Stimulated activated naive CD8-positive, alpha-beta T cell treated with anti-CD3 and anti-CD28 coated beads, Interleukin-15, Interleukin-2, amounts not matched to agents 100 U/mL and 50 U/mL, for 24 hours (primary cell): ENCODE measurements at places on chromosomes 12 and 14.

DNA sequence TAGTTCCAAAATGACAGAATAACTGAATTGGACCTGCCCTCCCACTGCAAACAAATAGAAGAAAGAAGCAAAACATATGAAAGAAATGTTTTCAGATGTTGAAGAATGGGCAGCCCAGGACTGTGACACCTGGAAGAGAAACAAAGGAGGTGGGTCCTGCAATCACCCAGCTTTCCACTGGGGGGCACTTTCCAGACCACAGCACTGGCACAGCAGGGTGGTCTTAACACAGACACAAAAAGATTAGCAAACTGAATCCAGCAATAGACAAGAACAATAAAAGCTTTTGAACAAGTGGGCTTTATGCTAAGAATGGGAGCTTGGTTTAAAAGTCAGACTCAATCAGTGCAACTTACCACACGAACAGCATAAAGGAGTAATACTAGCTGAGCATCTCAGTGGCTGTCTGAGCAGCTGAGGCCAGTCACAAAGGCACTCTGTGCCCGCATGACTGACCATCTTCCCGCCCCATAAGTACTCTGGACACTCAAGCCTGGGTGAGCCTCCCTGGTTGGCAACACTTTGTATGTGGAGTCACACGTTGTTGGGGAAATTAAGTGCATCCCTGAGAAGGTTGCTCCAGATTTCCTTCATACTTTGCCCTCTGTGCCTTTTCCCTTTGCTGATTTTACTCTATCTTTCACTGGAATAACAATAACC is 27.7 kb downstream of the JKAMP start:
- DNase-seq, result peak; percentile 20

- no peak for DNase-seq
Observed at GRCh38 chr12:78194448-78194847, 363.8 kb downstream of the NAV3 start.

DNA sequence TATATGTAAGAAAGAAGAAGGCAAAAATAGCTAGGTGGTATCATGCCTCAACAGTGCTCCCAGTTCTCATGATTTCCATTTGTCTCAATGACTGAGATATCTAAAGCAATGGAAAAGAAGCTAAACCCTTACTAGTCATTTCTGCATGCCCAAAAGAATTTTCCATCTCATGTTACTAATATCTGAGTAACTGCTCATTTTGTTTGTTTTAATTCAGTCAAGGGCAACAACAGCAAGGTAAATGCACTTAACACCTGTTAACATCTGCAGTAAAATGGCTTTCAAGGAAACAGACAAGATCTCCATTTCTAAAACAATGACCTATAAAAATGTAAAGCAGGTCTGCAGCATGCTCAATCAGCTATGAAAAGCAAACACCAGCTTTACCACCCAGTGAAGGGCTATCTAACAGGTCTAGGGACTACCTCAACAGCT is 19.4 kb upstream of the SELPLG start:
- no peak for DNase-seq

GRCh38 chr12:127121494-127122084 is 1145.4 kb upstream of the TMEM132C start:
- DNase-seq, result no peak

DNA sequence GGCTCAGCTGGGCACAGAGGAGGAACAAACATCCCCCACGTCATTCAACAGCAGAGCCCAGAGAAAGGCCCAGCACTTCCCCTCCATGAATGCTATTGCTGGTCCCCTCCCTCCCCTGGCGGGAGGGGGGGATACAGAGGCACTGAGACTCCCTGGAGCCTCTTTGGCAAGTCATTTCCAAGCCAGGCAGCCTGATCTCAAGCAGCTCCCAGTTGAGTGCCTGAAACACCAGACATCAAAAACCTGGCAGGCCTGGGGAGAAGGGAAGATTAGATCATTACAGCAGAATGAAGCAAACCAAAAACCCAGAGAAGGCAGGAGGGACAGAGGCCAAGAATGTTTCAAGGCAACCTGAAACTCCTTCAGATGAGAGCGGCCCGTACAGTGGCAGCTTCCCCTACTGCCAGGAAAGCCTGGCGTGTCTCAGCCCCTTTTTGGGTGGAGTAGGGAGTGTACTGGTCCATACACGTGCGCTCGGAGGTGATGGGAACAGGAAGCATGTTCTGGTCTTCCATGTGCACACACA is 92.1 kb downstream of the LRRC74A start:
- DNase-seq, result no peak

DNA sequence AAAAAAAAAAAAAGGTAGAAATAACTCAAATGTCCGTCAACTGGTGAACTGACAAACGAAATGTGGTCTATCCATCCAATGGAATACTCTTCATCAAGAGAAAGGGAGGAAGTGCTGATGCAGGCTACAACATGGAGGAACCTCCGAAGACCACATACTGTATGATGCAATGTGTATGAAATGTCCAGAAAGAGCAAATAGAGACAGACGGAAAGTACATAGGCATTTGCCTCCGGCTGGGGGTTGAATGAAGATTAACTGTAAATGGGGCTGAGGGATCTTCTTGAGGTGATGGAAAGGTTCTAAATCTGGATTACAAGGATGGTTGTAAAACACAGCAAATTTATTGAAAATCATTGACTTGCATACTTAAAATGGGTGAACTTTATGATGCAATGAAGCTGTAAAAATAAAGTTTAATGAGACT is 35.4 kb downstream of the DLK1 start:
- DNase-seq, result no peak

DNA sequence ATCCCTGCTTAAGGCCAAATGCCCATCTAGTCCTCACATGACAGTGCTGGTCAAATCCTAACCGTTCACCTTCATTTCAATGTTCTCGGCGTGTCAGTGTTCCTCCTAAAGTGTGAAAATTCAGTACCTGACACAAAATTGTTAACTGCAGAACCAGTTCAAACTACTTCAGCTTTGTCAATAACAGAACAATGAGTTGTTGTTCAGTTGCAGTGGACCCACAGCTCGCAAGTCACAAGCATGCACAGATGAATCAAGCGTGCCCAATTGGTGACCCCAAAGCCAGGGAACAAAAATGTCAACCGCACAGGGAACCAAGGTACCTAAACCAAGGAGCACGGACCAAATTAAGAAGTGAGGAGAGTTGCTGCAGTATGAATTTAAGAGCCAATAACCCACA is 23.2 kb downstream of the NRDE2 start:
- no peak for DNase-seq

DNA sequence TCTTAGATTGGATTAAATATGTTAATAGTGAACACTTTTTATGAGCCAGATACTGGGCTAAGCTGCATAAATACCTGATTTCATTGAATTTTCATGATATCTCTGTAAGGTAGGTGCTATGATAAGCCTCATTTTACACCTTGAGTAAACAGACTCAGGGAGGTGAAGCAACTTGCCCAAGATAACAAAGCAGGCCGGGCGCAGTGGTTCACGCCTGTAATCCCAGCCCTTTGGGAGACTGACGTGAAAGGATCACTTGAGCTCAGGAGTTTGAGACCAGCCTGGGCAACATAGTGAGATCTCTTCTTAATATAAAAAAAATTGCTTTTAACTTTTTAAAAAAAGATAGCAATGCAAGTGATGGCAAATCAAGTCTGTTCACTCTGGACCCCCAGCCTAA is 1.4 kb downstream of the GNB3 start:
- no peak for DNase-seq

DNA sequence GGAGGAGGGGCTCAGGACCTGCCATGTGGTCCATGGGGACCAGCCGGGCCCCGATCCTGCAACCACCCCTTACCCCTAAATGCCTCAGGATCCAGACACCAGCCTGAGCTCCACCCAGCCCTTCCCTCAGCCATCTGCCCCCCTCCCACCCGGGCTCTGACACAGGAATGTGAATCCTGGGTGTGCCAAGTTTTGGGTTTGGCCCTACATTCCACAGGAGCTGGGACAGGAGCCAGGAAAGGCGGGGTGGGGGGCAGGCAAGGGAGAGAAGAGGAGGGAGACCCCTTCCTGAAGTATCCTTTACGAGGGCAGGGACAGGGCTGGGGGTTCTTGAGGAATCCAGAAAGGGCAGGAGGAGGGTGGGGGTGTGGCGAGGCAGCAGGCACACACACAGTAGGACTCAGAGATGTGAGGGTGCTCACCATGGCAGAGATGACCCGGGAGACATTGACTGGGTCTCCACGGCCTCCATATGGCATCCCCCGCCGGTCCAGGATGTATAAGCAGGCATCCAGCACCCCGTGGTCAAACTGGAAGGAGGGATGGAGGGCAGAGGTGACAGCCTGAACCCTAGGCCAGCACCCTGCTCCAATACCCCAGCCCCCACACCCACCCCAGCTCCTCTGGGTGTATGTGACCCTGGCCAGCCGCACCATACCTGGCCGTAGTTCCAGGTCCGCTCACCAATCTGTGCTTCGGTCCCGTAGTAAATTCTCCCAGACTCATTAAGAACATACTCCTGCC is 3.5 kb downstream of the TGM1 start:
- DNase-seq, result no peak

GRCh38 chr12:93442411-93443340 is 929 bp upstream of the UBE2N start:
- no peak for DNase-seq

DNA sequence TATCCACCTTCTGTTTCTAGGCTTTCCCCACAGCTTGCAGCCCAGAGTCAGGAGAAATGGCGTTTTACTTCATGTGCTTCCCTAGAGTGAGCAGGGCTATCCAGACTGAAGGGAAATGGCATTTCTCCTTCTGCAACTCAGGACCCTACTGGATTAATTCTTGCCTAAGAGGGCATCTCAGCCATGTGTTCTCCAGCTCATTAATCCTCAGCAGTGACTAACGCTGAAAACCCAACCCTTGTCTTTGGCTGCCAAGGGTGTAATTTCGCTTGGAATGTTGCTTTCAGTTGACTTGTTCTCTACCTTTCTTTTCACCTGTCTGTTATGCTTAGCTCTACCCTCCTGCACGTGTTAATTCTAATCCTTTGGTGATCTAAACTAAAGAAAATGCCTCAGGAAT is 21.0 kb upstream of the EMP1 start:
- DNase-seq, result no peak

DNA sequence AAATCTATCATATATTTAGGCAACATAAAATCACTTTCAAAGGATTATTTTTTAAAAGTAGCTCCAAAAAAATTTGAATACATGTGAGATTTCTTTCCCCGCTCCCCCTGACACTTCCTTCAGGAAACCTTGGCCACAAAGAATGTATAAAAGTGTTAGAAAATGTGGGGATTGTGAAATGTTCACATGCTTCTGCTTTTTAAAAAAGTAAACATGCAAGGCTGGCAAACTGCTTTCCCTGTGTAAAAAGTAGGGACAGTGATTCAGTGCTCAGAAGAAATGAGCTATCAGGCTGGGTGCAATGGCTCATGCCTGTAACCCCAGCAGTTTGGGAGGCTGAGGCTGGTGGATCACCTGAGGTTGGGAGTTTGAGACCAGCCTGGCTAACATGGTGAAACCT is 26.6 kb downstream of the MBIP start:
- no peak for DNase-seq

DNA sequence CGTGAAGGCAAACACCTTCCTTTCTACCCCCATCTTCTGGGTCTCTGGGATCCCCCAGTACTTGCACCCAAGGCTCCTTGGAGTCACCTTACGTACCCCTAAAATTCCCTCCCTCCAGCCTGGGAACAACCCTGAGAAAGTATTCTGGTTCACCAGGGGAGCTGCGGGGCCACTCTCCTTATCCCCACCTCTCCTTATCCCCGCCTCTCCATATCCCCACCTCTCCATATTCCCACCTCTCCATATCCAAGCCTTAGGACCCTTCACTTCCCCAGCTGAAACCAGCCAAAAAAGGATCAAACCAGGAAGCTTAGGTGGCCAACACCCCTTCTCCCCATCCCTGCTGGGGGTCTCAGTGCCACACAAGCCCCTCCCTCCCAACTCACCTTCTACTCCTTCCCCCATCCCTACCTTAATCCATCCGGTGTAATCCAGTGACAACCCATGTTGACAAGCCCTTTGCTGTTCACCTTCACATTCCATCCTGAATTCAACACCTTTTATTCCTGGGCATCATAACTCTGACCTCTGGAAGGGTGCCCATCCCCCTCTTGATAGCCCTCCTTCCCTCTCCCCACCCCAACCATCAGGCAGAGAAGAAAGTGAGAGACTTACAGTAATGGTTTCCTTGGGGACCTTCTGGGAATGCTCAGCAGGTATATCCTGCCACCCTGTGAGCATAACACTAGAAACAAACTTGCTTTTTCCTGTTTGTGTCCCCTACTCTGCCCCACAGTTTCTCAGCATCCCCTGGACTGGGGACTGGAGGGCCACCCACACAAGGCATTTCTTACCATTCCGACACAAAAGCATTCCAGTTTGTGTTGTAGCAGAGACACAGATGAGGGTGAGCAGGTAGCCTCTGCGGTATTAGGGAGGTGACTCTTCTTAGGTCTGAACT is 1.6 kb upstream of the MSI1 start:
- no peak for DNase-seq

DNA sequence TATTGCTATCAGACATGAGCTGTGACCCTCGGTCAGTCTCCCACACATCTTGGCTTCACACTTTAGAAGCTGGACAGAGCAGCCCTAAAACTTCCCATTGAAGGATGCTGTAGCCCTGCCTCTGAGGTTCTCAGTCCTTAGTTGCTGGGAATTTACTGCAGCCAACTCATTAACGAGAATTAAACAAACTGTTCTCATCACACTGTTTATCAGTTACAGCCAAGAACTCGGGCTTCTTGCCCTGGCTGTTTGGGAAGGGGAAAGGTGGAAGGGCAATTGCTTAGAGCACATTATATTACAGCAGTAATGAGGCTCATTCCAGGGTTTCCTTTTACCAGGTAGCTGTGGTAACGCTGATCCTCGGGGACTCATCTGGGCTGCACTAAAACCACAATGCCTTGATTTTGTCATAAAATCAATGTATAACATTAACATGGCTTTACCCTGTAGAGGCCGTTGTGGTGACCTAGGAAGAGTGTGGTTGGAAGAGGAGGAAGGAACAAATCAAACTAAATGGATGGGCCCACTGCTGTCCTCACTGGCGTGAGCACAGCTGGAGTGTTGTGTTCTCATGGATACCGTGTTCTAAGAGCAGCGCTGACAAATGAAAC is 87.1 kb downstream of the GPR135 start:
- no peak for DNase-seq

DNA sequence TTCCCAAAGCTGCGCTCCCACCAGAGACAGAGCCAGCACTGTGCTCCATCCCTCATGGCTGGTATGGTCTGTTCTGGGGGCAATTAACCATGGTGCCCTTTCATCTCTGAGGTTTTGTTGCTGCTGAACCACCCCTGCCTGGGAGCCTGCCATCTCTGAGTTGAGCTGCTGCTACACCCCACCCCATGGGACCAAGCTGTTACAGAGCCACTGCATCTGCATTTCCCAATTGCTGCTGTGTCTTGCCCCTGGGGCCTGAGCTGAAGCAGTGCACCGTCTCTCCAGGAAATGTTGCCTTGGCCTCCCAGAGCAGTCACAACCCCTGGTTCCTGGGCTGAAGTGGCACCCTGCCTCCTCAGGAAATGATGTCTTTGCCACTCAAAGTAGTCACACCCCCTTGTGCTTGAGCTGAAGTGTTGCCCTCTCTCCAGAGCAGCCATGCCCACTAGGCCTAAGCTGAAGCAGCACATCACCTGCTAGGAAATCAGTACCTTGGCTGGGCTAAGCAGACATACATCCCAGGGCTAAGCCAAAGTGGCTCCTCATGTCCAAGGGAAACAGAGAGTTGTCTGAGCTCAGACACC is 140.3 kb downstream of the RERGL start:
- no peak for DNase-seq
